NCI-H2171 (cell line): ENCODE measurements at places on chromosomes 7 and 10.

DNA sequence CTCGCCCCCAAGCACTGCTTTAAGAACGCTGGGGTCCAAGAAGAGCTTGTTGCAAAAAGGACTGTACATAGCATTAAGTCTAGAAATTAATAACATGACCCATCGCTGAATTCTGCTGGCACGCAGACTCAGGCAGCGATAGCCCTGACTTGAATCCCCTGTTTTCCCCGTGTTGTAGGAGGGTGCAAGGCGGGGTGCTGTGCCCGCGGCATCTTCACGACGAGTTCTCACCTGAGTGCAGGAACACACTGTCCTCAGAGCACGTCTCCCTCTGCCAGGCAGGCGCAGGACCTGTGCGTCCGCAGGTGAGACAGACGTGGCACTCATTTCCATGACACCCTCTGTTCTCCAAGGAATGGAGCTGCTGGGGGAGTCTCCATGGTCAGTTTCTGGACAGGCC is 243.2 kb downstream of the TCERG1L start:
- no peak for DNase-seq

- no peak for DNase-seq
Measured at GRCh38 chr7:104852386-104852785, 161.6 kb upstream of the KMT2E start.

- DNase-seq: no peak
Measured at GRCh38 chr10:98419469-98420261, 4.7 kb upstream of the PYROXD2 start.

GRCh38 chr7:141042222-141043193 is 27.8 kb upstream of the MRPS33 start:
- no peak for DNase-seq

DNA sequence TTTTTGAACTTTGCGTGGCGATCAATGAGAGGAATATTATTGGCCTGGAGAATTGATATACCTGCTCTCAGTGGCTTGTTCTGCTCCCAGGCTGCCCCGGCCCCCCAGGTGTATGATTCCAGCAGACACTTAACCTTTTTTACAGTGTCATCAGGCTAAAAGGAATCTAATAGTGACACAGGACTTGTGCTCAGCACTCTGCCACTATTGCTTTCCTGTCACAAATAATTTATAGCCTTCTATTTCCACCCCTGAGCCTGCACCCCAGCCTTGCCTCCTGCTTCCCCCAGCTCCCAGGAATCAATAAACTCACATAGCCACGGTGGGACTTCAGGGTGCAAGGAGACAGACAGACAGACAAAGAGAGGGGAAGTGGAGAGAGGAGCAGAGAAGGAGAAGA is 28.3 kb downstream of the PAX2 start:
- DNase-seq: no peak

DNA sequence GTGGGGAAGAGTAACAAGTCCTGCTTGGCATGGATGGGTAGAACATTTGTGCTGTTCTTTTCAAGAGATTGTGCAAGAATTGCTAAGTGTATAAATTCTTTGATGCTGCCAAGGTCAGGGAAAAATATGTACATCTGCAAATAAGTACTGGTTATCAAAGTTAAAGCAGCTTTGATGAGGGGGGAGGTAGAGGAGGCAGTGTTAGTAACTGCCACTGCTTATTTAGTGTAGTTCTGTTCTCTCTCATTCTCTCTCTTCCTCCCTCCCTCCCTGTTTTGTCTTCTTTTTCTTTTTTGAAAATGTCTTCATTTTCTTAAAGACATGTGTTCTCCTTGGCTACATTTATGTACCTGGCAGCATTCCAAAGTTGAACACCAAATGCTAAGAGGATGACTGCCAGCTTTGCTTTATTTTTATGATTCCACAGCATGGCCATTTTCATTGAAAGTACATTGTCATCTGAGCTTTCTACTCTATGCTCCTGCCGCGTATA is 18.6 kb downstream of the CACNB2 start:
- DNase-seq: no peak

GRCh38 chr10:74081192-74081803 is 69.3 kb downstream of the AP3M1 start:
- DNase-seq: no peak

DNA sequence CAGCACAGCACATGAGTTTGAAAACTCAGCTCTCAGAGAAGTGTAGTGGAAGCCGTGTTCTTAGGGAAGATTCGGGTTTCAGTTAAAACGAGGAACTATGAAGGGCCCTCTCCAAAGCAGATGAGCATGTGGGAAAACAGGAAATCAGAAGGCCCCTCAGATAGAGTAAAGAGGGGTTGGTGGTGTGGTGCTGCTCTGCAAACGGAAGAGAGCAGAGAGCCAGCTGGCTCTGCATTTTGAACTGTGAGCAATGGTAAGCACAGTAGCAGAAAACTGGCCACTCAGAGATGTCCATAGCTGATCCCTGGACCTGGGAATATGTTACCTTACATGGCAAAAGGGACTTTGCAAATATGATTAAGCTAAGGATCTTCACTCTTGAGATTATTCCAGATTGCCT is 27.9 kb upstream of the CUL1 start:
- no peak for DNase-seq

DNA sequence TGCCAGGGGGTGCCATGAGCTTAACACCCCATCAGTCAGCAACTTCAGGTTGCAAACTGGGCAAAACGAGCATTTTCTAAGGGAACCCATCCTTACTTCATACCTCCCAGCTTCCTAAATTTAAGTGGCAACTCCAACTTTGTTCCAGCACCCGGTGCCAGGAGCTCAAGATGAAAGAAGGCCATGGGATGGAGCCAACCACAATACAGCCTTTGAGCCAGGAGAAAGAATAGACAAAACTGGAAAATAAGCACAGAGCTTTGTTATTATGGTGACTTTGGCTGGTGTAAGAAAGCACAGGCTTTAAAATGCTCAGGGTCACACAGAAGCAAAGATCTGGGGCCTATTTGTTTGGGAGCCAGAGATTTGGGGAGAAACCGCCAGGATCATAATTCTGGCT is 388.7 kb upstream of the MGMT start:
- no peak for DNase-seq

DNA sequence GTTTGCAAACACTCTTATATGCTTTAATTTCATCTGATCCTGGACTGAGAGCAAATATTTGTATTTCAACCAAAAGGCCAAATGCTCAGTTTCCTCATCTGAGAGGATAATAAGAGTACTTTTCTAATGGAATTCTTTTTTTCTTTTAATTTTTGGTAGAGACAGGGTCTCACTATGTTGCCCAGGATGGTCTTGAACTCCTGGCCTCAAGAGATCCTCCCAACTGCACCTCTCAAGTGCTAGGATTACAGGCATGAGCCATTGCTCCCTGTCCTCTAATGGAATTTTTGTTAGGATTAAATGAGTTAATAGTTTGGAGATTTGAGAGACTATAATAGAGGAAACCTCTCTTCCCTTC is 68.4 kb upstream of the KMT2E start:
- DNase-seq: no peak

- DNase-seq: no peak
Measured at GRCh38 chr7:27834179-27834921, 94.4 kb downstream of the TAX1BP1 start.
